Epithelial cell of proximal tubule (primary cell): ENCODE measurements at places on chromosomes 16 and 17.

DNA sequence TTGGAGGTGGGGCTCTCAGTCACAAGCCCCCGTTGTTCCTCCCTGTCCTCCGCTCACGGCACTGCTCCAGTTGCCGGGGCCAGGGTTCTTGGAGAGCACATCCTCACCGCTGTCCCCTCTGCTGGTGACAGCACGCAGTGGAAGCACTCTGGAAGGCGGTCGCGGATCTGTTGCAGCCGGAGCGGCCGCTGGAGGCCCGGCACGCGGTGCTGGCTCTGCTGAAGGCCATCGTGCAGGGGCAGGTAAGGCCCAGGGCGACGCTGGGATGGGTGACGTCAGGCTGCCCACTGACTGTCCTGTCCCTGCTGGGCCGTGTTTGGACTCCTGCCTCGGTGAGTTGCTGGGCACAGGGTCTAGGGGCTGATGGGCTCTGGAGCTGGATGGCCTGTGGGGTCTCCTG lies 5.4 kb downstream of the TSC2 start:
- no peak for DNase-seq

DNA sequence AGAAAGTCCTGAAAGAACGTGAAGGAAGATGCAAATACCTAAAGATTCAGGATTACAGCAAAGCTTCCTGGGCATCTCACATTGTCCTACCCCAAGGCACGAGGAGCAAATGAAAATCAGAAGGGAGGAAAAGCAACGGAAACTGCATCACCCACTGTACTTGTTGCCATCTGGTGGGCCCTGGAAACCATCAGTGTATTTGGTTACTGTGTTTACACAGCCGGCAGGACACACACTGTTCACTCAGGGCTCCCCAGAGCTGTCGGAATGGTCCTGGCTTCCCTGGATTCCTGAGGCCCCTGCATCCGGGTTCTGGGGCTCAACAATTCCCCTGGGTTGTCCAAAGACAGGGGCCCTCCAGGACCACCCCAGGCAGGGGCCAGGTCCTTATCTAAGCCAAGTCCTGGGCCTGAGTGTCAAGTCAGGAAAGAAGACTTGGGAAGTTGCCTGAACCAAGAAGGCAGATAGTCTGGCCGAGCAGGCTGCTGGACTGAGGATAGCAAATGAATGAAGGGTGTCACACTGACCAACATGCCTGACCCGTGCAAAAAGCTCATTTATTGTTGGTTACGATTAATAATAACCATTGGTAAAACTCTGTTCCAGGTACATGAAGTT lies 52.8 kb downstream of the SOX9 start:
- DNase-seq = no peak

- no peak for DNase-seq
Measured at GRCh38 chr17:5431949-5432556, 6.9 kb downstream of the C1QBP start.

GRCh38 chr17:14094676-14095601 lies 25.6 kb downstream of the COX10 start:
- no peak for DNase-seq

DNA sequence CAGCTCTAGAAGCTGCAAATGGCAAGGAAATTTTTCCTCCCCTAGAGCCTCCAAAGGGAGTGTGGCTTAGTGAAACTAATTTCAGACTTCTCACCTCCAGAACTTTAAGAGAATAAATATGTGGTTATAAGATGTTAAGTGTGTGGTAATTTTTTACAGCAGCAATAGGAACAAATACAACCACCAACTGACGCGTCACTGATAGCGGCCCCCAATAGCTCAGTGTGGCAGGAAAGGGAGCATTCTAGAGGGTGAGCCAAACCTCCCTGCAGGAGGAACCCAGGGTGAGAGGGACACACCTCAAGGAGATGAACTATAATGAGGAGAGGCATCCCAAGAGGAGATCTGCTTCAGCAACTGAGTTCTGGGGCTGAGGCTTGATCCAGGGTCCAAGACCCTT lies 4.0 kb downstream of the CCL4 start:
- DNase-seq = no peak
